ENCODE measurements at places on chromosomes 3 and 15. TPM values are rescaled to one million over a fixed set of nuclear protein-coding genes. Genes with fewer than 3 reads are reported as not detected.

The PPP1R14D gene
- total RNA-seq = not detected

The SLC28A2 gene
- not detected for total RNA-seq

The LOXL1 gene
- total RNA-seq = 54.5 TPM

The SHF gene
- total RNA-seq = 20.0 TPM

The P2RY1 gene
- total RNA-seq = 4.6 TPM

The ISLR2 gene
- 0.14 TPM for total RNA-seq

The ATP13A4 gene
- total RNA-seq = 0.53 TPM

The CKMT1A gene
- 5.9 TPM for total RNA-seq

The ADAMTSL3 gene
- total RNA-seq = 0.88 TPM

The GADL1 gene
- 10.8 TPM for total RNA-seq

The CP gene
- total RNA-seq = not detected

The CADM2 gene
- total RNA-seq = 0.15 TPM

The CCDC39 gene
- not detected for total RNA-seq

The APBA2 gene
- 25.9 TPM for total RNA-seq

The HDAC11 gene
- 35.7 TPM for total RNA-seq

The EIF2A gene
- total RNA-seq = 49.5 TPM

The SYNPR gene
- total RNA-seq = 0.36 TPM

The SAMMSON gene
- not detected for total RNA-seq

GRCh38 chr15:84727429-84727828 lies 11.5 kb upstream of the SEC11A start:
- DNase-seq = no peak

DNA sequence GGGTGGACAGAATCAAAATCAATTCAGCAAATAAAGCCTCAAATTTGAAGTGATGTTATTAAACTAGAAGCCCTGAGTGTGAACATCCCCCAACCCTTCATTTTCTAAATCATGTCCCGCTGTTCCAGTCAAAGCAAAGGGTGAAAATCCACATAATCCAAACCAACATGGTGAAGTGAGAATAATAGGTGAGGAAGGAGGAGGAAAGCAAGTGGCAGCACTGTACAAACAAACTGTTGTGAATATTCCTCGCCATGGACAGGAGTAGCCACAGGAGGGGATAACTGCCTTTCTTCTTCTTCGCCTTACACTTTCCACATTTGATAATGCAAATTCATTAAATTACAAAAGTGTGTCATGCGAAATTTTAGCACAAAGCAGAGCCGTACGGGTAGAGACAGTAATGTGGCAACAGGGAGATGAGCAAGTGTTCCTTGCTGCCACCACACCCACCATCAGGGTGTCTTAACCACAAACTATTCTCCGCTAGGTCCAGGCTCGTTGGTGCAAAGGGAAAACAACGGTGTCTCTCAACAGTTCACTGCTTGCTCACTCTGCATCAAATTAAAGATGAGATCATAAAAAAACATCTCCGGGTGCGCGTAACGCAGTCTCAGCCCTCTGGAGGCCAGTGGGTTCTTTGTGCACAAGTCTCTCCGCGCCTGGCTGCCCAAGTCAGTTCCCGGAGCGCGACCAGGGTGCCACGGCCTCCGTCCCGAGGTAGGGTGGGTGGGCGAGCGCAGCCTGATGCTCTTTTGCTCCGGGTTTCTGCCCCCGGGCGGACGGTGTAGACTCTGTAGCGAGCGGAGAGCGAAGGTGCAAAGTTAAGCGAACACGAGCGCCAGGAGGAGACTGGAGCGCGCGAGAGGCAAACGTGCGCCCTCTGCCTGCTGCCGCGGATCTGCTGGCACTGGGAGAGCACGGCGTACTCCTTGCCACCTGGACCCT lies 6.7 kb downstream of the EPHA3 start:
- peak; percentile 67 for DNase-seq

DNA sequence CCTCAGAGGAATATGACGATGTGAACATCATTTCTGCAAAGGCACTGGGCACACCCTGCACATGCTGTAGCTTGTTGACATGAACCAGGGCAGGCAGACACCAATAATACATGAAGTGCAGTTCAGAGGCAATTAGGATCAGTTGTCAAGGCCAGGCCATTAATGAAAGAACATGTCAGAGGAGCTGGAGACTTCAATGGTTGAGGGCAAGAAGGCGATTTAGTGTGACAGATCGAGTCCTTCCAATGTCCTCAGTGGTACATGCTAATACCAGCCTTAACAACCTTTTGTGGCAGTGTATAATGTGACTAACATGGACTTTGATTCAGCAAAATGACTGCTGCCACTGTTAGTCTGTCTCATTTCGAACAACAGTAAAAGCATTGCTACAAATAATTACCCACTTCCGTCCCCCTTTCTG lies 205.2 kb upstream of the NANOGP8 start:
- no peak for DNase-seq

GRCh38 chr15:48177383-48177765 lies 721 bp downstream of the MYEF2 start:
- DNase-seq = peak; percentile 30

DNA sequence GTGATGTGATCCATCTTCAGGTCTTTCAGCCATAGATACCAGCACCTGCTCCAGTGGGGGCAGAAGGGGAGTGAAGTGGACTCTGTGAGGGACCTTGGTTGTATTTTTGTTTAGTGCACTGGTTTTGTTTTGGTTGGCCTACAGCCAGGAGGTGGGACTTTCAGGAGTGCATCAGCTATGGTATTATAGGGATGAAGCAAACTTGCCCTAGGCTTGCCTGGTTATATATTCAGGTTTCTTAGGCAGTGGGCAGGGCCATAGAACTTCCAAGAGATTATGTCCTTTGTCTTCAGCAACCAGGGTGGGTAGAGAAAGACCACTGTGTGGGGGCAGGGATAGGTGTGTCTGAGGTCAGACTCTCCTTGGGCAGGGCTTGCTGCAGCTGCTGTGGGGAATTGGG lies 337.3 kb upstream of the SGO1 start:
- DNase-seq = no peak

DNA sequence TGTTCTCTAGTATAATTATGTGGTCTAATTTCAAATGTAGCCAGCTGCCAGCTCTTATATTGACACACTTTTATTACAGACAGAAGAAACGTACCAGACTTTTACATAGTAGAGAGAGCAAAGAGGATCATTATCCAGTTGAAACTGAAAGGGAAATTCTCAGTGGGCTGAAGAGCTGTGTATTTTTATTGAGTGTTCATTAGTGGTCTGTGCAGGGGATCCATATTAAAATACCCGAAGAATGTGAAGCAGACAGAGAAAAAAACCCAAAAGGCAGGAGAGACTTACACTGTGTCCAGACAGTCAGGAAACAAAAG lies 41.3 kb downstream of the MYRIP start:
- DNase-seq = no peak

DNA sequence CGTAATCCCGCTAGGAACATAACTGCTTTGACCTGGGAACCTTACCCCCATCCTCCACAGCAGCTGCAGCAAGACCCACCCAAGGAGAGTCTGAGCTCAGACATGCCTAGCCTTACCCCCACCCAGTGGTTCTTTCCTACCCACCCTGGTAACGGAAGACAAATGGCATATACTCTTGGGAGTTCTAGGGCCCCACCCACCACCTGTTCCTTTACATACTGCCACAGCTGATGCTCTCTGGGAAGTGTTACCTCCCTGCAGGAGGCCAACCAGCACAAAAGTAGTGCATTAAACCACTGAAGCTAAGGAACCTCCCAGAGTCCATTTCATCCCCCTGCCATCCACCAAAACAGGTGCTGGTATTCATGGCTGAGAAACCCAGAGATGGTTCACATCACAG lies 50.6 kb upstream of the AZI2 start:
- no peak for DNase-seq

- DNase-seq = no peak
Observed at GRCh38 chr3:111197485-111197884, 125.9 kb downstream of the NECTIN3 start.

DNA sequence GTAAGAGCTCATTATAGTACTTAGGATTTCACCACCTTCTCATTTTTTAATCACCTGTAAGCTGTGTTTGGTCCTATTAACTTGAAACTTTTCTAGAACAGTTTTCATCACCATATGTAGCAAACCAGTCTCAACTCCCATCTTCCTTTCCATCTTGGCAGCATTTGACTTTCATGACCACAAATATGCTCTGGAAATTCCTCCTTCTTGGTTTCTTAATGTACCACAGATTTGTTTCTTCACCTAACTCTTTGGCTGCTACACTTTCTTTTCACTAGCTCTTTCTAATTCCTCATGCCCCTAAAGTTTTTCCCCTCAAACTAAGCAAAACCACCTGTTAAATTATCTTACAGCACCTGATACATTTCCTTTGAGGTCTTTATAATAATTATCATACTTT lies 13.2 kb upstream of the NMB start:
- DNase-seq = peak; percentile 89

DNA sequence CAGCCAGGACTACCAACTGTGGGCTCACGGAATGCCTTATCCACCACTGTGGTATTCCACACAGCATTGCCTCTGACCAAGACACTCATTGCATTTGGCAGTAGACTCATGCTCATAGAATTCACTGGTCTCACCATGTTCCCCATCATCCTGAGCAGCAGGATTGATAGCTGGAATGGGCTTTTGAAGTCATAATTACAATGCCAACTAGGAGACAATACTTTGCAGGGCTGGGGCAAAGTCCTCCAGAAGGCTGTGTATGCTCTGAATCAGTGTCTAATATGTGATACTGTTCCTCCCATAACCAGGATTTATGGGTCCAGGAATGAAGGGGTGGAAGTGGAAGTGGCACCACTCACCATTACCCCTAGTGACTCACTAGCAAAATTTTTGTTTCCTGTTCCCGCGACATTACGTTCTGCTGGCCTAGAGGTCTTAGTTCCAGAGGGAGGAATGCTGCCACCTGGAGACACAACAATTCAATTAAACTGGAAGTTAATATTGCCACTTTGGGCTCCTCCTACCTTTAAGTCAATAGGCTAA lies 58.6 kb upstream of the CCDC80 start:
- peak; percentile 32 for DNase-seq

GRCh38 chr3:57598765-57599360 lies 1.7 kb upstream of the ARF4 start:
- DNase-seq = no peak

- DNase-seq = no peak
Observed at GRCh38 chr3:139280027-139280671, 63.7 kb upstream of the MRPS22 start.

GRCh38 chr15:78177447-78177873 lies 28.3 kb downstream of the IDH3A start:
- DNase-seq = peak; percentile 65

GRCh38 chr15:60251300-60252070 lies 146.3 kb downstream of the ANXA2 start:
- no peak for DNase-seq

DNA sequence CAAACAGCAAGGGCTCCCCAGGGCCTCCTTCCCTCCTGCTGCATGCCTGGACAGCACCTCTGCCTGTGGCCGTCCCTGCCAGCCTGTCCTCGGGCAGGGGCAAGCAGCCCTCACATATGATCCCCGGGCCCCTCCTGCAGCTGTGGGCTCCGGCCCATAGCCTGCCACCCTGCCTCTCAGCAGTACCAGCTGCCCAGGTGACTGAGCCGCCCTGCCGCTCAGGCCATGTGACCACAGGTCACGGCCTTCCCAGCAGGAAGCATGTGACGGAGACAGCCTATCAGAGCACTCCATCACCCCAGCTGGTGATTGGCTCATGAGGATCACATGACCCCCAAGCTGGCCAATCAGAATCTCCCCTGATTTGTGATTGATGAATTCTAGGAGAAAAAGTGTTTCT lies 23.9 kb downstream of the ALDH1L1 start:
- DNase-seq = no peak

GRCh38 chr15:81049835-81050234 lies 49.1 kb downstream of the TLNRD1 start:
- no peak for DNase-seq

GRCh38 chr15:67184208-67184925 lies 70.1 kb downstream of the AAGAB start:
- DNase-seq = no peak

GRCh38 chr15:62109982-62110851 lies 43.4 kb downstream of the C2CD4A start:
- no peak for DNase-seq

DNA sequence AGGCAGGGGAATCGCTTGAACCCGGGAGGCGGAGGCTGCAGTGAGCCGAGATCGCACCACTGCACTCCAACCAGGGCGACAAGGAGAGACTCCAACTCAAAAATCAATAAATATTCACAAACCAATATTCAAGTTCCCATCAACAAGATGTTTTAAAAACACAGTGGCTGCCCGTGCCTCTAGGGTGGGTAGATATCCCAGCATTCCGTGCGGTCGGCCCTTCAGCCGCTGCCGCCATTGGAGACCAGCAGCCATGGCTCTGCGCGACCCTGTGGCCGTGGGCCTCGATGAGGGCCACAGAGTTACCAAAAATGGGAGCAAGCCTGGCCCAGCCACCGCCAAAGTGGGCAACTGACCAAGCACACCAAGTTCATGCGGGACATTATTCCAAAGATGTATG lies 6.7 kb downstream of the ULK4 start:
- no peak for DNase-seq

DNA sequence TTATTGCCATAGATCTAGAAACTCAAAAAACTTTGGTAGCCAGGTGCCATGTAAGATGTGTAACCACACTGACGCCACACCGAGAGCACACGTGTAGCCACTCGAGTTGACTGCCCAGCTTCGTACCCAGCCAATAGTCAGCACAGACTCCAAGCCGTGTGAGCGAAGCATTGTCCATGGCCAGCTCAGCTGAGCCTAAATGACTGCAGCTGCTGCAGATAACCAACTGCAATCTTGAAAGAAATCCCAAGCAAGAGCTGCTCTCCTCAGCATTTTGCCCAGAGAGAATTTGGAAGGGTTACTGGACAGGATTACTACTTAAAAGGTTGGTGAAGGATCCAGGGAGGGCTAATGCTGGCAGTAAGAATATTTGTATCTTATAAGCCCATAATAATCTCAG lies 193.0 kb upstream of the THRB start:
- no peak for DNase-seq

DNA sequence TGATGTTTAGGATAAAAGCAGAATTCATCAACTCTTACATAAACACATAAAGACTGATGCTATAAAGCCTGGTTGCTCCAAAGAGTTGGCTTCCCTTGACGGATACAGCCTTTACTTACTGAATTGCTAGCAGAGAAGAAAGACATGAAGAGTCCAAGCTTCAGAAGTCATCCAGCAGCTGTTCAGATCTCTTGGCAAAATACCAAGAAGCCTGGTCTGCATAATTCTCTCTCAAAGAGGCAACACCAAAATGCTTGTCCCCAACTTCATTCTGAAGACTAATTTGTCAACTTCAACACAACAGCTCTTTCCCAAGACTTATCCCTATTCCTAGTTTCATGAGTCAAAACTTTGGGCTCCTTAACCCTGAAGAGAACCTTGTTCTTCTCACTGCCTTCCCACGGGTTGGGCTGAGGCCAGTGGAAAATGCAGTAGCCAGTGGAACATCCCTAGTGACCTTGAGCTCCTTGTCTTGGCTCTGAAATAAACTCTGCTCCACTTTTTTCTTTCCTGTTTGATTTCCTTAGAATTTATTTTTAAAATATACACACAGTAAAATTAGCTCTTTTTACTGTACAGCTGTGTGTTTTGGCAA lies 119.2 kb upstream of the THBS1 start:
- DNase-seq = no peak

DNA sequence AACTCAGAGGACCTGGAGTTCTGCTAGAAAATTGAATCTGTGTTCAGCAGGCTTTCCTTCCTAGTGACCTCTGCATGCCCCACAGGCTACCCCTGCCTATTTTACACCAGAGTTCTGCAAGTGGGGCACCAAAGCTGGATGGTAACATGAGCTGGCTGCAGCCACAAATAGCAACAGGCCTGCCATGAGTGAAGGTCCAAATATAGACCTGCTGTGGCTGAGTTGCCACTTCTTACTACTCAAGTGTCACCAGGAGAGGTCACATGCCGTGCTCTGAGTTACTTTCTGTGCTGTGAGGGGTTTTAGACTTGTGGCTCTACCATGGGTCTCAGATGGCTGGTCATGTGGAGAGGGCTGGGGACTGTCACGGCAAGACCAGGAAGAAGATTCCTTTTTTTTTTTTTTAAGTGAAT lies at the start of gene FSD2:
Gene FSD2 (minus strand): TSS at position 76 of the 413 bp plus-strand sequence. CDS start 18,679 bp downstream, outside the sequence.
- DNase-seq = peak; percentile 97
